ENCODE measurements at places on chromosomes 1 and 21. TPM values are rescaled to one million over a fixed set of nuclear protein-coding genes. Genes with fewer than 3 reads are reported as not detected.

GRCh38 chr1:3248155-3249141 is 179.4 kb downstream of the PRDM16 start:
- DNase-seq = no peak

DNA sequence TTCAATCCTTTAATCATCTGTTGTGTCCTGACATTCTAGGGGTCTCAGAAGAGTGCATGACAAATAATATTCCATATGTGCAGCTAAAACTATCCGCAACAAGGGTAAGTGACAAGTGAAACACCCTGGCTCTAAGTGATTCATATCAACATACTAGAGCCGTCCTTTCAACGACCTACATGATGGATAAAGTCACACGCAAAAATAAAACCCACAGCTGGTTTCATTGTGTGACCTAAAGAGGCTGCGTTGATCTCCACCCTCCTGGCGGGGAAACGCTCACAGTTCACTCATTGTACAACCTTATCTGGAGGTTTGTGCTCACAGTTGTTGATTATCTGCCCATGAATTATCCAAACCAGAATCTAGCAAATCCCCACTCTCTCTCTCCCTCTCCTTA is 365.3 kb upstream of the PKN2 start:
- no peak for DNase-seq

DNA sequence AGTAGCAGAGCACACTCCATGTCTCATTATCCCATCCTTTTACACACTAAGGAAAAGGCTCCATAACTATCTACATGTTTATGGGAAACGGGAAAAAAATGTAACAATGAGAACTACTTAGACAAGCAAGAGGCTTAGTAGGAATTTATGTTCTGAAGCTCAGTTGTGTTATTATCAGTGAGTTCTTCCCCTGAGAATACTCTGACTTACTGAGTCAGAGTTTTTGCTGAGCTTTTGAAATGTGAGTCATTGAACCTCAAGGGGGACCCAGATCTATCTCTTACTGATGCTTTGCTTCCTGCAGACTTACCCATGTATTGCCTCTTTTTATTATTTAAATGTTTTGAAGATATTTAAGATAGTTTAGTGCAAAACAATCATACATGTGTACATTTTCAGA is 20.1 kb downstream of the CFHR5 start:
- DNase-seq = no peak

DNA sequence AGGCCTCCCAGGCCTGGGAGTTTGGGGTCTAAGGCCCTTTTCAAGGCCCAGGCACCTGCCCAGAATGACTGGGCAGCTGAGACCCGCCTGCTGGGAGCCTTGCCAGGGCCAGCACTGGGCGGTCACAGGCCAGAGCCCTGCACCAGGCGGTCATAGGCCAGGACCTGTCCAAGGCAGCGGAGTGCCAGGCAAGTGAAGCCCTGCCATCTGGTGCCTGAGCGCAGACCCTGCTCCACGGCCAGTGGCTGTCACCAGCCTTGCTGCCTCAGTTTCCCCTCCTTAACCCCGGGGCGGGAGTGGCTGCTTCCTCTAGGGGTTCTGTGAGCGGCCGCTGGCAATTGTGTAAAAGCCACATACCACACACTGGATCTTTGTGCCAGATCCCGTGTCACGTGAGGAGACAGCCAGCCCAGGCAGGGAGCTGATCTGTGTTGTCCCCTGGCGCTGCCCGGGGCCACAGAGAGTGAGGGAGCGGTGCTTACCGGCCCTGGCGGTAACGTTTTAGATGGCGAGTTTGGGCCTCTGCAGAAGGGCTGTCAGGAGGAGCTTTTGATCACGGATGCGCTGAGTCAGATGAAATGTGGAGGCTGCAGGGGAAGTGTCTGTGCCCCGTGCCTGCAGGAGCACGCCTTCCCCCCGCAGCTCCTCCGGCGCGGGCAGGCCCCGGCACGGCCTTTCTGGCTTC is 4.6 kb downstream of the COL18A1 start:
- no peak for DNase-seq

- peak; percentile 50 for DNase-seq
Measured at GRCh38 chr1:151935154-151935553, 25.8 kb upstream of the THEM4 start.

DNA sequence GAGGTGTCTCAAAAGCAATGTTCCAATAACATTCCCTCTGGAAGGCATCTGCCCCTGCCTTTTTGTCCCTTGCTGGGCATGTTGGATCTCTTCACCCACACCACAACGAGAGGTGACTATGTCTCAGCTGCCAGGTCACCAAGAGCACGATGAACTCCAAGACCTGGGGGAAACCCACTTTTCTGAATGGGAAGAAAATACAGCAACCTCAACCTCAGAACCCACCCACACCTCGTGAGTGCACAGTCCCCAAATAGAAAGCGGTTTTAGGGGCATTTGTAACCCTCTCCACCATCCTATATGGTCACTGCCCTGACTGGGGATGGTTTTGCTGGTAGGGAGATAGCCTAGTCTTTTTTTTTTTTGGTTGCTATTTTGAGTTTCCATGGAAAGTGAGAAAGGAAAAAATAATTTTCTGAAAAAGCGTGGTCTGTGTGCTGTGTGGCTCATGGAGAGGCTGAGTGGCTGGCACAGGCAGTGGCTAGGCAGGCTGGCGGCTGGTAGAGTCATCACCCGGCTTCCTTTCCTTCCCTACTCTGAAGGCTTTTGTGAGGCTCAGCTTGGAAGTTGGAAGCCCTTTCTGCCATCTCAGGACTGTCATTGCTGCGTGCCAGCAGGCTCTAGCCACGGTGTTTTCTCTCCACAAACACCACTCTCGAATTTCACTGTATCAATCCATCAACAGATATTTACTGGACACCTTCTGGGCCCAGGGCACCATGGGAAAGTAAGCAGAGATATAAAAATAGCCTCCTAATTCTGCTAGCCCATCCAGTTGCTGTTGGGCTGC is 15.8 kb downstream of the TSPAN2 start:
- DNase-seq = no peak

DNA sequence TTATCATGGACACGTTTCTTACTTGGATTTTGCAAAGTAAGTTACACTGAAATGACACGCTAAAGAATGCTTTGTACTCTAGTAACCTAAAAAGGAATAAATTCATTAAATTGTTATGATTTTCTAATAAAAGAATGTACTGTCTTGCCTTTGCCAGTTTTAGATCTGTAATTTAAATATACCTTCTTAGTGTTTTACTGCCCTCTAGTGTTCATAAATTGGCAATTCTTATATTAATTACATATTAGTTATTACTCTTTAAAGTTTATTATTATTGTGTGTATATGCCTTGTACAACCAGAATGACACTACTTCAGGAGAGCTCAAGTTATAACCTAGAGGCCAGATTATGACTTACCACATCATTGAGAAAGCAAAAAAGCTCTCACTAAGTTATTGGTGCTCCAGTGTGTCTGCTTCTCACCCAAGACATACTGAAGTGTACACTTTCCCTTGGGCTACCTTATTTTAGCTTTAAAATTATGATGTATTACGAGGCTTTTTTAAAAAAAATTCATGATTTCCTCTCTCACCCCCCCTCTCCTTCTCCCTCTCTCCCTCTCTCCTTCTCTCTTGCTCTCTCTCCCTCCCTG is 169.9 kb downstream of the HS2ST1 start:
- DNase-seq = no peak

- DNase-seq = no peak
Measured at GRCh38 chr1:167136191-167136614, 42.3 kb downstream of the STYXL2 start.

- no peak for DNase-seq
Measured at GRCh38 chr1:244702620-244703019, 49.7 kb downstream of the DESI2 start.

DNA sequence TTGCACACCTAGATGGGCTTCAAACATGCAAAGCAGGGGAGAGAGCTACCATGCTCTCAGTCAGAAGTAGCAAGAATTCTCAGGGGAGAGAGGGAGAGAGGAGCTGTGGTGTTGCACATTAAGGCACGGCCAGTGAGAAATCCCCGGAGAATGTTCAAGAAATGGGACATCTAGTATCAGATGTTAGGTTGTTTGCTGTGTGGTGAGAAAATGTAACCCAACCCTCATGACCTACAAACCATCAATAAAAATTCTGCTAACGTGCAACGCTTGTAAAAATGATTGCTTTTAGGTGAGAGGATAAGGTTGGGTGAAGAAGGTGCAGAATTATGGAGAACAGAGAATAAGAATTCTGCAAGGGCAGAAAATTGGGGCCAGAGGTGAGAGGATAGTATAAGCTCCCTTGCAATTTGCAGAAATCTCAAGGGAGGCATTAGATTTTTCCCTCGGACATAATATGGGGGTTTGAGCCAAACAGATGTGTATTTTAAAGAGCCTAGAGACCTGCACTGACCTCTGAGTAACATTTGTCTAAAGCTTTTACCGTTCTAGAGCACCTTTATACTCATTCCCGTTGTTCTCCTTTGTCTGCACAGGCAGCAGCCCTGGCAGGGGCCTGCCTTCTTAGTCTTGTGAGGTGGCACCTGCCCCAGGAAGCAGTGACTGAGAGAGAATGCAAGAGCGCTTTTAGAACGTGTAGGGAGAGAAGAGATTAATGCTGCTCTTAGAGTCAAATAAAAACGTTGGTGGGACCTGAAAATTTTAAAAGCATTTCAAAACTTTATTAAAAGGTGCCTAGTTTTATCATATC is 25.4 kb upstream of the KIAA0040 start:
- no peak for DNase-seq

DNA sequence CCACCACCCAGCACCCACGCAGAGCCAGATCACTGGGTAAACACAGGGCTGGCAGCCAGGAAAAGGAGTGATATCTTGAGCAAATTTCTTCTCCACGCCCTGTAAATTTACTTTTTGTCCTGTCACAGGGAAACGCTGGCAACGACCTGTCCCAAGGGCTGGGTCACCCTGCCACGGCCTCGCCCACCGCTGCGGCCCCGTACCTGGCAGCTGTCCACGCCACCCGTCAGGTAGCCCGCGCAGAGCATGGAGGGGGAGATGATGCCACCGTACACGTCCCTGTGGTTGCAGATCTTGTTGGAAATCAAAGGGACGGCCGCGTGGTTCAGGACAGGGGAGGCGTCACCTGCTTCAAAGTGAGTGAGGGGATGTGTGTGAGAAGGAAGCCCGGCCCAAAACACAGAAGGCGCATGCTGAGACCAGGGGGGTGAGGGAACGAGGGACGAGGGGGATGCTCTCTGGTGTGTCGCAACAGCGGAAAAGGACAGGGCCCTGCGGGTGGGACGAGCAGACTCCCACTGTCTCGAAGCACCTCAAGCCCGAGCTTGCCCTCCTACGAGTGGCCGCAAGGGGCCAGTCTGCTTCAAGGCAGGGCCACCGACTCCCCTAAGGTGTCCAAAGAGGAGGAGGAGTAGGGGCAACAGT is 10.1 kb upstream of the TFF1 start:
- no peak for DNase-seq

GRCh38 chr1:116203920-116204319 is 92.7 kb downstream of the MAB21L3 start:
- no peak for DNase-seq

- no peak for DNase-seq
Measured at GRCh38 chr1:57633056-57633455, 209.2 kb upstream of the DAB1 start.

GRCh38 chr1:201792534-201793305 is 36.2 kb upstream of the IPO9 start:
- peak; percentile 85 for DNase-seq

- no peak for DNase-seq
Measured at GRCh38 chr1:31572323-31573104, 3.8 kb upstream of the TINAGL1 start.

DNA sequence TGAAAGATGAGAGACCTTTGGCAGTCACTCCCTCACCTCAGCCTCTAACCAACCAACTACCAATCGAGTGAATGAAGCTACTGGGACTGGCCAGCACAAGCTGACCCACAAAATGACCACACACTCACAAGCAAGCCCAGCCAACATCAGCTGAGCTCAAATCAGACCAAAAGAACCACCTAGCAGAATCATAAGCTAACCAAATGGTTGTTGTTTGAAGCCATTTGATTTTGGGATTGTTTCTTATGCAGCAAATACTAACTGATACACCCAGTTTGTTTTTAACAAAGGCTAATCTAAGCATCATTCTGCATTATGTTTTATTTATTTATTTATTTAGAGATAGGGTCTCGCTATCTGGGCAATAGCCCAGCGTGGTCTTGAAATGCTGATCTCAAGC is 310.4 kb downstream of the SETD4 start:
- no peak for DNase-seq

DNA sequence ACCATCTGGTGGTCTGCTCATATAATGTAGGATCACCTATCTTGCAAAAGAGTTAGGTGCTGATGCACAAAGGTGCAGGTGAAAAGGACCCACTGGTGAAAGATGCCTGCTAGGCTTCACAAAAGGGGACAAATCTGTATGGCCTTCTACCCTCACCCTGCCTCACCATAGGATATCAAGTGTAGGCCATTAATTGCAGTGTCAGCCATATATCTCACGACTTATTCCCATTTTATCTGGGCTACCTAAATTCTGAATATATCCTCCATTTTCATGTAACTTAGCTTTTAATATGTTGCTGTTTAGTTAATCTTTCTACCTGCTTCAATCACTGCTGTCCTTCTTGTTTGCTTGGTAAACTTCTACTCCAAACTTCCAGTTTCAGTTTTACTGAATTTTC is 84.2 kb upstream of the DPH5 start:
- DNase-seq = no peak

GRCh38 chr21:34730194-34730593 is 61.4 kb downstream of the CLIC6 start:
- DNase-seq = no peak

- peak; percentile 44 for DNase-seq
Measured at GRCh38 chr1:92563457-92564216, 76.9 kb upstream of the GFI1 start.

The OSCP1 gene
- total RNA-seq = 0.92 TPM

The TCP10L gene
- total RNA-seq = 0.58 TPM

The CAMK2N1 gene
- 1.8 TPM for total RNA-seq

The GRHL3 gene
- total RNA-seq = not detected

The OR2G6 gene
- not detected for total RNA-seq

The TTC34 gene
- 1.3 TPM for total RNA-seq

The FAM72A gene
- 29.1 TPM for total RNA-seq

The GRIK3 gene
- total RNA-seq = not detected

The LEFTY2 gene
- not detected for total RNA-seq

The FLG2 gene
- not detected for total RNA-seq

The PROK1 gene
- total RNA-seq = not detected

The SPATA46 gene
- not detected for total RNA-seq

The CRABP2 gene
- 0.62 TPM for total RNA-seq

The SPRR4 gene
- not detected for total RNA-seq

The LRRC38 gene
- not detected for total RNA-seq

The OR2T27 gene
- not detected for total RNA-seq

The TNFSF4 gene
- total RNA-seq = 1.9 TPM
